Globus pallidus (tissue), 1 donor: ENCODE measurements at places on chromosomes 16 and 17.

DNA sequence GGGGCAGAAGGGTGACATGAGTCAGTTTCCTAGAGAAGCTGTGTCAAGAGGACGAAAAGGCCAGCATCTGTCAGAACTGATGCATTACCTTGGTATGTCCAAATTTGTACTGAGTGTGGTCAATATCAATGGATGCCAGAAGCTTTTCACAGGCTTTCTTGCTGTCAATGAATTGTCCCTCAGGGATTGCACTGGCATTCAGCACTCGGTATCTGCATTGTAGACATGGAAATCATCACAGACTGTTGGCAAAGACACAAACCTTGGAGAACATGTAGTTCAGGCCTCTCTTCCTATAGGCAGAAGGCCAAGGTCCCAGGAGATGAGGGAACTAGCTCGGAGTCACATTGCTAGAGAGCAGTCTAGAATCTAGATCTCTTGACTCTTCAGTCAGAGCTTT lies 16.6 kb downstream of the MYH3 start:
- no peak for DNase-seq

DNA sequence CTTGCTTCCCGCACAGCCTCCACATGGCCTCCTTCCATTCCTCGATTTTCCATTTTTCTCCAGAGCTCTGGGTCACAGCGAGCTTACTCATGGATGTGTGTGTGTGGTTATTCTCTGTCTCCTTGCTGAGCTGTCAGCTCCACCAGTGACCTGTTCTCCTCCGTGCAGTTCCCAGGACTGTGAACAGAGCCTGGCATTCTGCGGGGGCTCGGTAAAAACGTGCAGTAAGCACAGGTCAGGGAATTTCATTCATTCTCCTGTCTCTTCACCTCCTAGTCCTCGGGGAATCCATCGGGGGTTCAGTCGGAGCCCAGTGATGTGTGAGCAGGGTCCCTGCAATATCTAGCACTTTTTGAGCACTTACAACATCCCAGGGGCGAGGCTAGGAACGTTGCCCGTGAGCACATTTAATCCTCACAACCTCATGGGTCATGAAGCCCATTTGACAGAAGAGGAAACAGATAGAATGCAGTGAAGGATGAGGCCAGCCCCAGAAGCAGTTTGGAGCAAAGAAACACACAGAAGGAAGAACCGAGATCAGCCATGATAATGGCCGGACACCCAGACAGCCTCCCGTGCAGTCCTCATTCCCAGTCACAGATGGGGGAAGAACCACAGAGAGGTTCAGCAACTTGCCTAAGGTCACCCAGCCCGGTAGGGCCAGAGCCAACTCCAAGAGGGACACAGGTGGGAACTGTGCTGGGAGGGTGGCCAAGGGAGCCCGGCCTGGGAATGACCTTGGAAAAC lies 183.2 kb upstream of the GSE1 start:
- no peak for DNase-seq

DNA sequence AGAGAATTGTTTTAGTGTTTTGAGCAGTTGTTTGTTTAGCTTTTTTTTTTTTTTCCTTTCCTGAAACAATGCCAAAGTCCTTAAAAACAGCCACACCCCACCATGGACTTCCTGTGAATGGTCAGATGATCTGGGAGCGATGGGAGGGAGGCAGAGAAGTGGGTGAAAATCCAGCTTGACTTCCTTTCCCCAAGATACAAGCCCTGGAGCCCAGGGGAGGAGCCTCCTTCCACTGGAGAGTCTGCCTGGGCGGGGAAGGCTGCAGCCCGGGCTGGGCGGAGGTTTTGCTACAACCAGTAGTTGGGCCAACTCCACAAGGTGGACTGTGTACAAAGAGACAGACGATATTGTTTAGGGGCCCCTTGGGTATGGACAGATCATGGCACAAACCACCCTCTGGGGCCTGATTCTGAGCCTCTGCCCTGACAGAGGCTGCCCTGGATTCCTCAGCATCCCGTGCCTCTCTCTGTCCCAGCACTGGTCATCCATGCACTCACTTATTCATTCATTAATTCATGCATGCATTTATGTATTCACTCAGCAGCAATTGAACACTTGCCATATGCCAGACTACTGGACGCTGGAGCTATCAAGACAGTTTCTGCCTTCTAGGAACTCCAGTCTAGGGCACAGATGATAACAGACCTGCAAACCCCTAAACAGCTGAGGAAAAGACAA lies 29.8 kb downstream of the WSB1 start:
- no peak for DNase-seq

DNA sequence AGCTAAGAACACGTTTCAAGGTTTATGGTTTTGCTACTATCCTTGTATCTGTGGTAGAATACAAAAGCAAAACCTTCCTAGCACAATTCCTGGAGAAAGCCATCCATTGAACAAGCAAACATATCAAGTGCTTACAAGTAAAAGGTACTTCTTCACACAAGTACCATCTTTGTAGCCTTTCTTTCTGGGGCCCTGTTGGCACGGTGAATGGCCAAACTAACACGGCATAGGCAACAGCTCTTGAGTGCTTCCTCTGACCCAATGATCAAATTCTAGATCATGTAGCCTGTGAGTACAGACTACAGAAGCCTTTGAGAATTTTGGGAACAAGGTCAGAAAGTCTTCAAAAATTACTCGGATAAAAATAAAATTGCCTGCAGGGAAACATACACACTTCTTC lies 57.9 kb downstream of the ANKFY1 start:
- no peak for DNase-seq

GRCh38 chr17:31491376-31492131 lies 100.1 kb downstream of the RAB11FIP4 start:
- DNase-seq = no peak

- DNase-seq = no peak
Measured at GRCh38 chr16:88289968-88290401, 92.8 kb upstream of the ZNF469 start.

DNA sequence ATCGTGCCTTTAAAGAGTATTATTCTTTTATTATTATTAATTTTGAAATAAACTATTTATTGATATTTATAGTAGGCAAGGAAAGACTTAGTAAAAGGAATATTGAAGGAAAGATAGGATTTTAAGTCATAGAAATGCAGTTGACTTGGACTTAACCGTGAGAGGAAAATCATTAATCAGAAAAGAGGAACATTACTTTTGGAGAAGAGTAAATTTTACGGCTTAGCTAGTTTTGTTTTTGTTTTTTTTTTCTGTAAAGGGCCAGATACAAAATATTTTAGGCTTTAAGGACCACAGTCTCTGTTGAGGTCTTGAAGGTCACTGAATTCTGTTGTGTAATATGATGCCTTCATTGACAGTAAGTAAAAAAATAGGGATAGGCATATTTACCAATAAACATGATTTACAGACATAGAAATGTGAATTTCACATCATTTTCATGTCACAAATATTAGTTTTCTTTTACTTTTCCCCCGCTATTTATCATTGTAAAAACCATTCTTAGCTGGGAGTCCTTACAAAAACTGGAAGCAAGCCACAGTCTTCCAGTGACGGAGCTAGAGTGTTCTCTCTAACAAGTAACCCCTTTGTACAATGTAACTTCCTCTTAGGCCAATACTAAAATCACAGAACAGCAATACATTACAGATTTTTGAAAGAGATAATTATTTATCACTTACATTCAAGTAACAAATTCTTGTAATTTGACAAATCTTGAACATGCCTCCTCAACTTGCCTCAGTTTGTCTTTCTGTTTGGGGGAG lies 2.3 kb upstream of the KCNJ16 start:
- peak; percentile 64 for DNase-seq

GRCh38 chr17:49577963-49578362 lies 2.3 kb downstream of the NXPH3 start:
- no peak for DNase-seq

- no peak for DNase-seq
Measured at GRCh38 chr16:12468552-12468951, 335.1 kb downstream of the CPPED1 start.

DNA sequence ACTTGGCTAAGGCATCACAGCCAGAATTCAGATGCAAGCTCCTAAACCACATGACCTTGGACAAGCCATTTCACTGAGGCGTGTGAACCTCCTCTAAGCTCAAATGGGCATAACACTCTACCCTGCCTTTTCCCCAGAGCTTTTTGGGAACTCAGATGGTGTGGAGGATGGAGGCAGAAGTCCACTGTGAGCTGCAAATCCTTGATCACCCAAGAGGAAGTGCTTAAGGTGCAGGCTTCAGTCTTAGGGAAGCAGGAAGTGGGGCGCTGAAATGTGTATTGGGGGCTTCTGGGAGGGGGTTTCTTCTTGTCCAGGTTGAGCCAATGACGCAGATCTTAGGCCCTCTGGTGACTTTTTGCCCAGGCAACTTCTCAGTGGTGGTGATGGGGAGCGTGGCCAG lies 12.9 kb downstream of the CIITA start:
- no peak for DNase-seq

DNA sequence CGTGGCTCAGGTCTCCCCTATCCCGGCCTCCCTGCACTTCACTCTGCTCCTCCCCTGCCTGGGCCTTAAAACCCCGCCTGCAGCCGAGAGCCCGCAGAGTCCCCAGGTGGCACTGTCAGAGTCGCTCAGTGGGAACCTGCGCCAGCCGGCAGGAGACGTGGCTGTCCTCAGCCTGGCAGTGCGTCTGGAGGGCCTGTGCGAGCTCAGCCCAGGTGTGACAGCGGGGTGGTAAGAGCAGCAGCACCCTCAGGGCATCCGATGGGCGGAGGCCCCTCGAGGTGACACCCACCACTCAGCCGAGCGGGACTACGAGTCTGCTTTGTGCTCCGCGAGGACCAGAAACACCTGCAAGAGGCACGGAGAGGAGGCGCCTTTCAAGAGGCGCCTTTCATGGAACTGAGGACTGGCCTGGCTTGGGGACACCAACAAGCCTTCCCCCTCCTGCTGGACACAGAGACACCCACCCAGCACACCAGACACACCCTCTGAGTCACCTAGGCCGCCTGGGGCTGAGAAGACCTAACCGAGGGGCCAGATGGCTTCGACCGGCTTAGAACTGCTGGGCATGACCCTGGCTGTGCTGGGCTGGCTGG lies at the start of gene CLDN9:
Gene CLDN9, plus strand, starts transcription at position 96 of the 593 bp plus-strand sequence. Its CDS starts 440 bp downstream, at position 536.
- no peak for DNase-seq

DNA sequence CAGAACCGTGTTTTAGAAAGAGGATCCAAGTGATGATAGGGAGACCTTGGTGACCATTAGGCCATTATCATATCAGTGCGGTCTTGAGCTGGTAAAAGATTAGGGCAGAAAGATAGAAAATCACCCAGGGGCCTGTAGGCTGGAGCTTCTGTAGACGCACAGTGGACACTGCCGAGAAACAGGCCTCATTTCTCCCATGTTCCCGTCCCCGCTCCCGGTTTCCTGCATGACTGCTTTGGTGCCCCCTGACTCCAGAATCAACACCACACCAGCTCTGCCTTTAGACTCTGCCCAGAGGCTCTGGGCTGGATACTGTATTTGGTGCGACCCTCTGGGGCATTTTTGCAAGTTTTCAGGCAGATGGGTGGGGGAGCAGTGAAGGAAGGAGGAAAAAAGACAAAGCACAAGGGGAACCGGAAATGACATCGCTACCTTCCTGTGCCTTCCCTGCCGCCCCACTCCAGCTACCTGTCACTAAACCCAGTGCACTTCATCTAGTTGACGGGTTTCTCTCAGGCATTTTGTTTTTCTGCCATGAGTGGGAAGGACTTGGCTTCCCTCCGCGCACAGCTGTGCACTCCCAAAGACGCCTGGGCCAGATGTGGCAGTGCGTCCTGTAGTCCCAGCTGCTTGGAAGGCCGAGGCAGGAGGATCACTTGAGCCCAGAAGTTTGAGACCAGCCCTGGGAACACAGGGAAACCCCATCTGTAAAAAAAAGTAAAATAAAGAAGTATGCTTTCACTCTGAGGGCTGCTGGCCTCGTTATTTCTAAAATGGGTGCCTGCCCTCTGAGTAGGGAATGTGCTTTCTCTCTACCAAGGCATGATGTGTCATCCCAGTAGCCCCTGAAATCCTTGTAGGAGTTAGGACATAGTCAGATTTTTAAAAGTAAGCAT lies 214.1 kb downstream of the RPTOR start:
- no peak for DNase-seq

DNA sequence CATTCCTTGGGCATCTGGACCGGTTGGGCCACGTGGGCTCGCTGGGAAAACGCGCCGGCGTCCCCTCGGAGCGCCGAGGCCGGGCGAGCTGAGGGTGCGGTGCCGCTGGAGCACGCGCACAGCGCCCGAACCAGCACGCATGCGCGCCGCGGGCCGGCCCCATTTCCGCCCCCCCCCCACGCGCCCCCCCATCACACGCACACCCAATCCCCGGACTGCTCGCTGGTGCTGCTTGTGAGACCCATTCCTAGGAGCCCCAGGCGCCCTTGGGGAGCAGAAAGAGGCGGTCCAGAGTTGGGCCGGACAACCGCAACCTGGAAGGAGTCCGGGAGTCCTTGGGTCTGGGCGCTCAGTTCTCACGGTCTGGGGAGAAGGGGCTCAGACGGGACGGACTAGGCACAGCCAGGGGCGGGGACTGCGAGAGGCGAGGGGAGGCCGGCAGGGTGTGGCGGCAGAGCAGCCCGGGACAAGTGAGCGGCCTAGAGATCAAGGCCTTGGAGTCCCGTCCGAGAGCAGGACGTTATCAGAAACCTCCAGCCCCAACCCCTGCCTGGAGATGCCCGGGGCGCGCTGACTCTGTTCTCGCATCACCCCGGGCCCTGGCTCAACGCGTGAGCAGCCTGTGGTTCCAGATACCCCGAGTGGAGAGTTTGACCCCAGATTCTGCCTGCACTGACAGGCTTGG lies 6.0 kb upstream of the CBX8 start:
- DNase-seq = no peak

GRCh38 chr16:66223176-66223780 lies 143.2 kb upstream of the CDH5 start:
- no peak for DNase-seq

- peak; percentile 21 for DNase-seq
Measured at GRCh38 chr17:15492791-15493692, 25.6 kb upstream of the CDRT4 start.

- DNase-seq = no peak
Measured at GRCh38 chr17:76125922-76126321, 15.1 kb downstream of the FOXJ1 start.

DNA sequence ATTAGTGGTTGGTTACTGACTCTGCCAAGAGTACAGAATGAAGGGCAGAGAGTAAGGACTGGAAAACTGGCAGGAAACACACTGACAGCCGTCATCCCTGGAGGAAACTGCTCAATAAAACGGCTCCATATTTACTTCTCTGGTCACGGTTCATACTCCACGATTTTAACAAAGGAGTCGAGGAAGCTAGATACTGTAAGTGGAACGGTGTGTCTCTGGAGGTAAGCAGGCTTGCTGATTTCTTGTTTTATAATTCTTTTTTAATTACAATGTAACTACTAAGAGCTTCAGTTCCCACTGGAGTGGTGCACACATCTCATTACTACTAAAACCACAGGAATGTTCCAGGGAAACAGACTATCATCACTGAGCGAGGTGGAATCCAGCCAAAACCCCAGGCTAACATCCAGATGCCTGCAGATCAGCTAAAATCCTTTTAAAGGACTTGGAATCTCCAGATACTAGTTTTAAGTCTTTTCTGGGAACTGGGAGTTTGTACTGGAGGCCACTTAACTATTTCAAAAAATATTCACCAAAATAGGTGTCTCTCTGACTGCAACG lies 17.8 kb downstream of the SERPINF1 start:
- DNase-seq = no peak
